ENCODE measurements at places on chromosomes 2 and 18.

GRCh38 chr2:216505133-216506106 is 6.8 kb downstream of the RPL37A start:
- no peak for DNase-seq

DNA sequence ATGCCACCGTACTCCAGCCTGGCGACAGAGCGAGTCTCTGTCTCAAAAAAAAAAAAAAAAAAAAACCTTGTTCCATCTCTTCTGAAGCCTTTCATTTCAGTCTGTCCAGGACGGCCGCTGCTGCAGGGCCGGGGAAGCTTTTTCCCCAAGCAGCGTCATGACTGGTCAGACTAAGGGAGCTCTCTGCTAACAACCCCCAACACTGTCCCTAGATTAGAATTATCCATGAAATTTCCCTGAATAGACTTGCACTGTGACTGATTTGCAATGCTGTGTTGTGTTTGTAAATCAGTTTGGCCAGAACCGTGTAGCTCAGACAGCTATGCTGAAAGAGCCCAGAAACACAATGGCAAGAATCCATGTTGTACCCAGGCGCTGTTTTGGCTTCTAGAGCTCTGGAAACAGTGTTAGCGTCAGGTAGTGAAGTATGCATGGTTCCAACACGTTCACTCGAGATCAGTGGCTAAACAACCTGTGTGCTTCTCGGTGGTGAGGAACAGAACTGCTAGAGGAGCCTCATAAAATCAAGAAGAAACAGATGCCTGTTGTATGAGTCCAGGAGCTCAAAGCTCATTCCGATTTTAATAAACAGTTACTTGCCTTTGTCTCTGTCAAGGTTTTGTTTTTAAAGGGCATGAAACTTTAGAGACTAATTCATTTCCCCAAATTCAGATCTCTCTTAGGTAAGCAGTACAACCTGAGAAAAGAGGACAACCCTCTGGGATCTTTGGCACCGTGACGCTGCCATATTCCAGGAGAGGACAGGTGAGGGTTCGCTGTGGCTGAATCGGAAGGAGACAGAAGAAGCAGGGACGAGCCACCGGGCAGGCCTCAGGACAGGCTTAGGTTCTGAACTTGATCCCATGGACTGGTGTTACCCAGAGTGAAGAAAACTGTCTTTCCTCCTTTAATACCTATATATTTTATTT is 43.5 kb downstream of the GORASP2 start:
- DNase-seq = no peak

DNA sequence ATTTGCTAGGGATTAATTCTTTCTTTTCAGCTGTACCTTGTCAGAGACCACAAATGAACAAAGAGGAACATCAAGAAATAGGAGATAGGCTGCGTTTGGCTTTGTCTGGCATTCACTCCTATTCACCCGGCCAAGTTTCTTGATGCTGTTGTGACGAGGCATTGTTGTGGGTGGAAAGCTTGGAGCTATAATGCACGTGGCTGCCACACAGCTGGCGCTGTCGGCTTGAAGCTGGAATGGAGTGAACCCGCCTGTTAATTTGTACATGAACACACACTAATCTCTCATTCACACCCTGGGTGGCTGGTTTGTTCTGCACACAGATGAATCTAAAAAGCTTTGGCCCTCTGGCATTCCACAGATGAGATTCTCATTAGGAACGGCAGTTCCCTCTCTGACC is 274.9 kb upstream of the GYPC start:
- no peak for DNase-seq

DNA sequence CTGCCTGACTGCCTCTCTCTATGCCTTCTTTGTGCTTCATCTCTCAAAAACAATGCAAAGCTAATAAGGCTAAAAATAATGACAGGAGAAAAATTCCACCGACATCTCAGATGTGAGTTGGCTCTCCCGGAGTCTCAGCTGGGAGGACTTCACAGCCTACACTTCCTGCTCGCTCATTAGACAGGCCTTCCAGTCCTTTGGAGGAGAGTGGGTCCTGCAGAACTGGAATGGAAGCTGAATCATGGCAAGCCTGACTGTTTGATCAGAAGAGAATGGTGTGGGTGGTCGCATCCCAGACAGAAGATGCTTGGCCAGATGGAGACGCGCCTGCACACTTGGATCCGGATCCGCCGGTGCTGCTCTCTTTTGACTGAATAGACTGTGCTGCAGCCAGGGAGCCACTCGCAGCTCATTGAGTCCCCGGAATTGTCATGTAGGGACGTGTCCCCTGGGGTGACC is 49.7 kb downstream of the TRIB2 start:
- DNase-seq = no peak

DNA sequence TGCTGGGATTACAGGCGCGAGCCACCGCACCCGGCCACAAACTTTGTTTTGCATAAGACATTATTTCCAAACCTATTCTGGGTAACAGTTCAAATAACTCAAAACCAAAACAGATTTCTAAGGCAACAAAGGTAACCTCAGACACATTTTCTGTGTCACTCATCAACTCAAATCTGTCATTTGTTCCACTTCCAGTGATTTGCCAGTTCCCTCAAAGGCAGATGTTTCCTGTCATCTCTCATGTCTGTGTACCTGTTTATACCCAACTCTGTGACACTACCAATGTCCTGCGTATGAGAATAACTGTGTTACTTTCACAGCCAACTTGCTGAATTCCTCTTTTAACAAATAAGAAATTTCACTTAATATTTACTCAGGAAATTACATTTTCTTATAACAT is 54.4 kb downstream of the SCN3A start:
- DNase-seq = no peak

DNA sequence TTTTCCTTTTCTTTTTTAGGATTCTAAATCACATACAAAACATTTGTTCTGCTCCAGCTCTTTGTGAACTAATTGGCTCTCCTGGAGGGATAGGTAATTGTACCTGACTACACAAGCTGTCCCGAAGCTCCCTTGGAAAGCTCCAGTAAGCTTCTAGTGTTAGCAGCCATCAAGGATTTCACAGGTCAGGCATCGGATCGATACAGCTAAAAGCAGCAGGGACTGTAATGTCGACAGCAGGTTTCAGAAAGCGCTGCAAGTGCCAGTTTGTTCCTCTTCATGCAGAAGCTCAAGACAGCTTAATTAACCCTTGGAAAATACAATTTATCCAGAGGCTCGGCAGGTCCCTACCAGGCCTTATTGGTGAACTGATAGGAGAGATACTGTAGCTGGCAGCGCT is 87.2 kb upstream of the VRK2 start:
- DNase-seq = peak; percentile 31

- no peak for DNase-seq
These were observed 339.1 kb upstream of the GALNT5 start for GRCh38 chr2:156918410-156918809.

- DNase-seq = no peak
These were observed 168.8 kb downstream of the CDCA7 start for GRCh38 chr2:173523497-173523896.

DNA sequence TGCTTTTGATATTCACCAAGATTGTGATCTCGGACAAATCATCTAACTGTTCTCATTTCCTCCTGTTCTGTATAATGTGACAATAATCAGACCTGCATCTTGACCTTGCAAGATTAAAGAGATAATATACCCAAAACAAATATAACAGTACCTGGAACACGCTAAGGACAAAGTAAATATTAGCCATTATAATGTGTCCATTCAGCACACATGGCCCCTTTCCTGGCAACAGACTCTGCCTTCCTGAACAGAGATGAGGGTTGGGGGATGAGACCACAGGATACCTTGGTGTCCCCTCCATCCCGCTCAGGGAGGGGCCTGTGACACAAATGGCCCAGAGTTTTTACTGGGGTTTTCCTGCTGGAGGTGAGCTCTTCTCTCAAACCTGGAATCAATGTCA is 143.4 kb upstream of the SERPINE2 start:
- no peak for DNase-seq

- DNase-seq = no peak
These were observed 11.6 kb upstream of the PTPN4 start for GRCh38 chr2:119748135-119748534.

DNA sequence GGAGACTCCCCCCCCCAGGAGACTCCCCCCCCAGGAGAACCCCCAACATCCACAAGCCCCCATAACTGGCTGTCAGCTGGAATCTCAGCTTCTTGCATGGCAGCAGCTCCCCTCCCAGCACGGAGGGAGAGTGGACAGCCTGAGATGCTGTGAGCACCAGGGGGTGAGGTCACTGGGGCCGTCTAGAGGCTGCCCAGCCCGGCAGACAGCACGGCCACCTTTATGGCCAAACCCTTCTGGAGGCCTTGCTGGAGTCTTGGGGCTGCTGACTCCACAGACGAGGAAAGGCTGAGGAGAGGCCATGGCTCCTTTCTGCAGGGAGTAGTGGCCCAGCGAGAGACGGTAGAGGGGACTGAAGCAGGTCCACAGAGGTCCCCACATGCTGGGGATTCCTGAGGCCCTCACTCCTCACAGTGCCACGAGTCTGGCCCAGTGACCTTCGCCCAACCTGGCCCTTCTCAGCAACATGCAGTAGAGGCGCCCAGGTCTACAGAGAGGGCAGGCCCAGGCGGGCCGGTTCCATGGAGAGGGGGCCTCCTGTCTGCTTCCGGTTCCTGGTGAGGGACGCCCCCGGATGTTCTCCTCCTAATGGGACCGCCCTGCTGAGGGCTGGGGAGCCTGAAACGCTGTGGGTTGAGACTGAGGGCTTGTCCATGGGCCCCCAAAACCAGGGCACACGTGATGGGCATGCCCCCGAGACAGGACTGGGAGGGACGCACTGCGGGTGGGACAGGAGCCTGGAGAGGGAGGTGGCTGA is 122.6 kb upstream of the CTDP1 start:
- no peak for DNase-seq

DNA sequence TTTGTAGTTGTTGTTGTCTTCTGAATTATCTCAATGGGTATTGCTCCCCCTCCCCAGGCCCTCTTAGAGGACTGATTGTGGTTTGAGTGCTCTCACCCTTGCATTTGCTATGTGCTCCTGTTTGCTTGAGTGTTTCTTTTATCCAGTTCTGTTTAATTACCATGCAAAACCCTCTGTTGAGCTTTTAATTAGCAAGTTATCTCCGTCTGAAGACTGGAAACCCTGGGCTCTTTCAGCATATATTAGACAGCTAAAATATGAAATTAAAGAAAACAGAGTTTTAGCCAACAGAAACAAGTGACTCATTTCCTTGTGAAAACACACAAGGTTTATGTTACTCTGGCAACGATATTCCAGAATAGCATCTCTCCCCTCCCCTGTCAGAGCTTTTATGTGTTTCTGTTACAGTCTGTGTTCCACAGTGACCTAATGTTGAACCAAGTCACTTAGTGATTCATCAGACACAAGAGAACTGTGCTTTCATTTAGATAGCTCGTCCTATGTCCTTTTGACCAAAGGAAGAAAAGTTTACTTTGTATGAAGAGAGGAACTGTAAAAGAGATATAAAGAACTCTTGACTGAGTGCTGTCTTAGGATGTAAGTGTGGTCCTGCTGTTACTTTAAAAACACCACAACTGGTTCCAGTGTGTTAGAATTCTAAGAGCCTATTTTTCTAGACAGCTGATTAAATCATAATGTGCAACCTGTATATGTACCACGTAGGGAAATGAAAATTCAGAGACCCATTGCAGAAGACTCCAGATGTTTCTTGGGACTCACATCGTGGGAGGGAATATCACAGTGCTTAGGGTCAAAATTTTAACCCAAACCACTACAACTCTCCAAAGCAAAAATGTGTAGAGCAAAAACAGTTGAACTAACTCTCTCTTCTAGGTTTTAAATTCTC is 172.8 kb upstream of the RBMS1 start:
- DNase-seq = no peak
